Activated naive CD4-positive, alpha-beta T cell treated with anti-CD3 and anti-CD28 coated beads for 36 hours (primary cell): ENCODE measurements at places on chromosomes 6 and 20.

- no peak for DNase-seq
Measured at GRCh38 chr6:93523365-93523764, 104.0 kb upstream of the EPHA7 start.

DNA sequence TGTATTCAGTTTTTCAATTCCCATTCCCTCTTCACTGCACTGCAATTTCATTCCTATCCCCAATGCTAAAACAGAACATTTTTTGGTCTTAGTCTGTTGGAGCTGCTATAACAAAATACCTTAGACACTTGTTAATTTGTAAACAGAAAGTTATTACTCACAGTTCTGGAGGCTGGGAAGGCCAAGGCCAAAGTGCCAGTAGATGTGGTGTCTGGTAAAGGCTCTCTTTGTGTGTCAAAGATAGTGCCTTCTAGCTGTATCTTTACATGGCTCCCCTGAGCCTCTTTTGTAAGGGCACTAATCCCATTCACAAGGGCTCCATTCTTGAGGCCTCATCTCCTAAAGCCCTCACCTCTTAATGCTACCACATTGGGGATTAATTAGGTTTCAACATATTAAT, 40.0 kb downstream of the PHIP start:
- no peak for DNase-seq

- no peak for DNase-seq
Measured at GRCh38 chr20:21377701-21378100, 19.6 kb downstream of the NKX2-4 start.

DNA sequence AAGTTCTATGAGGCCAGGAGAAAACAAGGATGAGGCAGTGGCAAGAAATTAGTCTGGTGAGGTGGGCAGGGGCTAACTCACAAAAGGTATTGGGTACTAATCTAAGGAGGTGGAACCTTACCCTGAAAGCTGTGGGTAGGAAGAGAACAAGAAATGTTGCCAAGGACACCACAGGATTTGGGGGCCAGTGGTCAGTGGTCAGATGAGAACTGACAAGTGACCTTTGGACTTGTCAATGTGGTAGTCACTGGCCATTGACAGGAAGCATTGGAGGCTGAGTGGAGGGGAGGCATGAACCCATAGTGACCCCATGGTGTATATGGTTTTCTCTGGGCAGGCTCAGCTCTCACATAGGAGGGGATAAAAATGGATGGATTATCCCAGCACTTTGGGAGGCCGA, 25.3 kb upstream of the SMIM29 start:
- no peak for DNase-seq

DNA sequence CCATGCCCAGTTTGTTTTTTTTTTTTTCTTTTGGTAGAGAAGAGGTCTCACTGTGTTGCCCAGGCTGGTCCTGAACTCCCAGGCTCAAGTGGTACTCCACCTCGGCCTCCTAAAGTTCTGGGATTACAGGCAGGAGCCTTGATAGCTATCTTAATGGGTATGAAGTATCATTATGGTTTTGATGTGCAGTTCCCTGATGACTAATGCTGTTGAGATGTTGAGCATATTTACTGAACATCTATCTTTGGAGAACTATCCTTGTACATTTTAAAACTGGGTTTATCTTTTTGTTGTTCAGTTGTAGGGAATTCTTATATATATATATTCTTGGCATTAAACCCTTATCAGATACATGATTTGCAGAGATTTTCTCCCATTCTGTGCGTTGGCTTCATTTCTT, 21.4 kb upstream of the MYL9 start:
- DNase-seq = no peak

- DNase-seq = no peak
Measured at GRCh38 chr20:37390503-37390890, 44.6 kb downstream of the SRC start.

DNA sequence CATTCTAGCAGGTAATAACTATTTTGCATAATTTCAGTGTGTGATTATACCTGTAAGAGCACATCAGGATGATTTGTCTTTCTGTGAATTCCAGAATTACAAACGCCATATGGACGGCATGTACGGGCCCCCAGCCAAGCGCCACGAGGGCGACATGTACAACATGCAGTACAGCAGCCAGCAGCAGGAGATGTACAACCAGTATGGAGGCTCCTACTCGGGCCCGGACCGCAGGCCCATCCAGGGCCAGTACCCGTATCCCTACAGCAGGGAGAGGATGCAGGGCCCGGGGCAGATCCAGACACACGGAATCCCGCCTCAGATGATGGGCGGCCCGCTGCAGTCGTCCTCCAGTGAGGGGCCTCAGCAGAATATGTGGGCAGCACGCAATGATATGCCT, 122.7 kb downstream of the TMEM242 start:
- DNase-seq = no peak

- DNase-seq = no peak
Measured at GRCh38 chr6:8082954-8083858, 19.0 kb upstream of the BLOC1S5 start.

DNA sequence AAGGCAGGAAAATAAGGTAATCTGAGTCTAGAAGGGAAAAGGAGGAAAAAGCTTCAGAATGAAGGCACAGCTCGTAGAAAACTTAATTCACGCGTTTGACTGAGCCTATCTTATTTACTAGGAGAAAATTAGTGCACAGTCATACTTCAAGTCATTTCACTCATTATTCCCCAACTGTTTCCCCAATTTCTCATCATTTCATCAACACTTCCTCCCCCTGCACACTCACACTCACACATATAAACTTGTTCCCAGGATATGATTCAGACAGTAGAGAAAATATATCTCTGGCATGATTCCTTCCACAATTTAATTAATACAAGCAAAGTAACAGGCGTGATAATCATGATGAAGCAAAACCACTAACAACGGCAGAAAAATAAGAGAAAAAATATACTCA, 94.5 kb upstream of the F13A1 start:
- DNase-seq = no peak

DNA sequence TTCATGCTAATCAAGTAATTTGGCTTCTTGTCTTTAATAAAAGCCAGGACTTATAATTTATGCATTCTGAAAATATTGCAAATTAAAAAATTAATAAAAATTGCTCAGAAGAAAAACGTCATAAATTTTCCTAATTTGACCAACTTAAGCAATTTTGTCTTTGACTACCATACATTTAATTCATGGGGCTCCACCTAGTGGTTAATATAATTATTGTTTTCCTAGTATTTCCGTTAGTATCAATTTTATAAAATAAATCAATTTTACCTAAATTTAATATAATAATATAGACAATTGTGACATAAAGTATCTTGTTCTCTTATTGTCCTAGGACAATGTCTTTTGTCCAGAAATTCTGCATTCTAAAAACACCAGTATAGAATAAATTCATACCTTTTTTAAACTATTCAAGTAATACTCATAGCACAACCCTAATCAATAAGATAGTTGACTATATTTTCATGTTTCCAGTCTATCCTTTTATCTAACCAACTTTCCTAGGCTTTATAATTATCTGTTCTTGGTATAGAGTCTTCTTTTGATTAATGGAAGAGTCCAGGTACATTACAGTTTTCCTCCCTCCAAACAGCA, 319.9 kb downstream of the TRDN start:
- no peak for DNase-seq

DNA sequence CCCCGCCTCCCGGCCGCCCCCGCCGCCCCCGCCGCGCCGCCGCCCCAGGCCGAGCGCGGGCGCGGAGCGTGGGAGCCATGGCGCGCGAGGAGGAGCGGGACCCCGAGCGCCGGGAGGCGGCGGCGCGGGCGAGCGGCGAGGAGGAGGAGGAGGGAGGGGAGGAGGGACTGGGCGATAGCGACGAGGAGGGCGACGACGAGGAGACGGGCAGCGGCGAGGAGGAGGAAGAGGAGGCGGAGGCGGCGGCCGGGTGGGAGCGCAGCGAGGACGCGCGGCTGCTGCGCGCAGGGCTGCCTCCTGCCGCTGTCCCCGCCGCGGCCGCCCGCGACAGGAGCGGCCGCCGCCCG, at the start of gene SLC24A3:
Gene SLC24A3, plus strand, starts transcription at position 174 of the 347 bp plus-strand sequence.
- DNase-seq = no peak

DNA sequence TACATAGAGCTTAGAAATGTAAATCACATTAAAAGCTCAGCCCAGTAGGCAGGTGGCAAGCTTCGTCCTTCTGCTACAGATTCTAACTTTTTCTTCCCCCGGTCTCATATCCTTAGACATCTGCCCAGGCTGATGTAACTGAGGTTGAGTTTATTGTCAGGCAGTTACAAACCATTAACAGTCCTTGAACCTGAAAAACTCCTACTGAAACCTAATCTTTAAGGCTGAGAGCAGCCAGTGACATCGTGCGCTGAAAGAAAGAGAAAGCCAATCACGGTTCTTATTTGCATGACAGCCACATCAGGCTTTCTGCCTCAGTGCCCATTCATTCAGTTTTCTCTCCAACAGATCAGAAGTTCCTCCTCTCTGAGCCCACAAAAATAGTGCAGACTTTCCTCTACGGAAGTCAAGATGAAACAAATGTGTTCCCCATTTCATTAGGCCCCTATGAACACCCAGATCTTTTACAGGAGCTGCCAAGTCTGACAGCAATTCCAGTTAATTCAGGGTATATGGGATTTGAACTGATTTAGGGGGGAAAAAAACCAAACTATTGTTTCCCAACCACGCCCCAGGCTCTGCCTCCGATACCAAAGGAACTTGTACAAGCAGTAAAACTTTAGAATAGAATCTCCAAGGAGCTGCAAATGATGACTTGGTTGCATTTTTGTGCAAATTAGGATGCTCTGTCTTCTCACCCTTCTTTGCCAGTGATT, at the start of gene NHSL1:
Gene NHSL1, minus strand, starts transcription at position 192 of the 716 bp plus-strand sequence. CDS start 204 bp downstream, outside the sequence.
- DNase-seq = no peak

- DNase-seq = no peak
Measured at GRCh38 chr6:125753218-125753936, 3.9 kb downstream of the HEY2 start.

DNA sequence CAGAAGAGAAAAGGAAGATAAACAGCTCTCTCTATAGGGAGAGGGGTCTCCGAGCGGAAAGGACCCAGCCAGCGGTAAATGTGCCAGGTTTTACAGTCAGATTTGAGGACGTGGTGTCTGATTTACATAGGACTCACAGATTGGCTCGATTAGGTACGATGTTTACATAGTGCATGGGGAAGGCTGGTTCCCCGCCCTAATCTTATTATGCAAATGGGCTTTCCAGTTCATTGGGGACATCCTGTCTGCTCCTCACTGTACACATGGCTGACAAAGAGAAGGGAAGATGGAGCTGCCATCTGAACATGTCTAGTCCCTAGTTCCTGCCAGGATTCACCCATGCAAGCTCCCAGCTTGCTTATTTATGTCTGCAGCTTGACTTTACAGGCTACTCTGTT, 119.9 kb downstream of the RNF144B start:
- no peak for DNase-seq

DNA sequence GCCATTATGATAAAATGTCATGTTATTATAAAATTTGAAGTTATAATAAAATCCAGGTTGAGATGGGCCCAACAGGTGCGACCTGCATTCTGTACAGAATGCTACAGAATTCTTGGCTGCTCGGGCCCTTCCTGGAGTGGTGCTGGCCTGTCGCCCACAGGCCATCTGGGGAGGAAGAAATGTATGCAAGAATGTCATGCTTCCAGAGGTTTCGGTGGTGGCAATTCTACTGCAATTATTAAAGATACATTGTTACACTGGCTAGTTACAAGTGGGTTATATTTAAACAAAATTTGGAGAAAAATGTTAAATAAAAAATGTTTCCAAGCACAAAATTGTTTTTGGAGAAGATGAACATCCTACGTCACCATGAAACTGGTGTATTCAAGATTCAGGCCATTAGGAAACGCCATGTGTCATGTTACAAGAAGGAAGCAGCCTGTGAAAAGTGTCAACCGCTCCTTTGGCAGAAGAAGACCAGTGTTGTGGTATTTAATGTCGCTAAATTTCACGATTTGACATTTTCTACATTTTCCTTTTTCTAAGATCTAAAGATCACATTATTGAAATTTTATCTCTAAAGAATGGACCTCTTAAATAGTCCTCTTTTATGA, 7.1 kb downstream of the RAMACL start:
- DNase-seq = no peak

DNA sequence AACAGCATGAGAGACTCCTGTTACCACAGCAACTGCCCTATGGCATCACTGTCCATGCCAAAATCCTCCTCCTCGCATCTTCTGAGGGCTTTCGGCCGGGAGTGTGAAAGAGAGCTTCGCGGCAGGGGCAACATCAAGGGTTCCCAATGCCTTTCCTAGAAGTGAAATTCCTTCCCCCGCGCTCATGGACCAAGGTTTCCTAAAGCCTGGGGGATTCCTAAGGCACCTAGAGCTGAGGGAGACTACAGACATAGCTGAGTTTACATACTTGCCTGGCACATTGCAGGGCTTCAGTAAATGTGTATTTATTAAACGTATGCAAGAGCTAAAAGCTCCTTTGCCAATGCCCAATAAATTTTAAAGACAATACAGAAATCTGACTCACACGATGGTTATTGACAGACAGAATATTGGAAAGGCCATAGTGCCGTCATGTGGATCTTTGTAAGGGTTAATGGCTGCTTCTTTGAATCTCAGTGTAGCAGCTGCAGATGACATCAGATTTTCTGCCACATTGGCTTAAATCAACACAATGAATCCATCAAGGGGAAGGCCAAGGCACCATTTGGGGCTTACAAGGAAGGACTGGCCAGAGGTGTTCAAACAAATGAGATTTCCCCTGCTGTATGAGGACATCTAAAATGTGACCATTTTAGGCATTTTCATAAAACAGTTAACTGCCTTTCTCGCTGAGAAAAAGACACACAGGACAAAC, 281.2 kb upstream of the JARID2 start:
- DNase-seq = no peak

- DNase-seq = no peak
Measured at GRCh38 chr6:142960098-142960497, 15.1 kb upstream of the HIVEP2 start.

- DNase-seq = no peak
Measured at GRCh38 chr6:169384291-169384690, 130.6 kb upstream of the THBS2 start.

GRCh38 chr6:53042112-53042511, 23.1 kb upstream of the FBXO9 start:
- DNase-seq = no peak

DNA sequence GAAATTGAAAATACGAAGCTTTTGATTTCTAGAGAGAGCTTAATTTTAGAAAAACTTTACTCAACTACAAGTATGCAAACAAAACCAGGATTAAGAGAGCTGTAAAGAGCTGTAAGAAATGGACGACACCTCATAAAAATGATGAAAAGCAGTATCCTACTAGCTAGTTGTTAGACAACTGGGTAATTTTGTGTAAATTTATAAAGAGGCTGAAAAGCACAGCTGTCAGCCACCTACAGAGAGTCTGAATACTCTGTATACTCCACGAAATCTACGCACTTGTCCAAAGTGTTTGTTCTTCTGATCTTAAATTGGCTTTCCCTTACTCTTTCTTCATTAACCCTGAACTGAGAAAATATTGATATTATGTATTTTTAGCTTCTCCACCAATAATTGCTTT, 808.4 kb upstream of the EPHA7 start:
- DNase-seq = no peak
